NB4 (cell line): ENCODE measurements at places on chromosomes 16 and 17.

DNA sequence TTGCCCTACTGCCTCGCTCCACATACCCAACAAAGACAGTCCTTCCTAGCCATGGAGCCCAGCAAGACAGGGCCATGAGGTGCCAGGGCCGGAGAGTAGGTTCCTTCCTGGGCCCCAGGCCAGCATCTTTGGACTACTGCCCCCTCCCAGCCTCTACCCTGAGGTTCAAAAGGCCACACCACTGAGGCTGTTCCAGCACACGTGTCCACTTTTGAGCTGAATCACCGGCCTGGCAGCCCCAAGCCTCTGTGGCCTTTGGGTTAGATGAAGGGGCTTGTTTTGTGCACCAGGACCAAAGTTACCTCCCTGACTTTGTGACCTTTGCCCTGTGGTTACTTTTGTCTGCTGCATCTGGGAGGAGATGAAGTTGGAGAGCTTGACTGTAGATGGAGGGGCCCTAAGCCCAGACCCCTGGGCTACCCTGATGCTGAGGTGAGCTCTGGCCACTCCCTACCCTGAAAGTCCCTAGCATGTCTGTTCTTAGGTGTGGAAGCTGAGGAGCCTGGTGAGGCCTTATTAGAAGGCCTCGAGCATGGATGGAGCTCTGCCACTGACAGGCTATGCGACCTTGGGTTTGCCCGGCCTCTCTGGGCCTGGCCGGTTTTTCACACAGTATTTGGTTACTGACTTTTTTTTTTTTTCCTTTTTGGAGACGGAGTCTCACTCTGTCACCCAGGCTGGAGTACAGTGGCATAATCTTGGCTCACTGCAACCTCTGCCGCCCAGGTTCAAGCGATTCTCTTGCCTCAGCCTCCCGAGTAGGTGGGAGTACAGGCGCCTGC is 12.0 kb downstream of the SEZ6 start:
- DNase-seq: no peak

DNA sequence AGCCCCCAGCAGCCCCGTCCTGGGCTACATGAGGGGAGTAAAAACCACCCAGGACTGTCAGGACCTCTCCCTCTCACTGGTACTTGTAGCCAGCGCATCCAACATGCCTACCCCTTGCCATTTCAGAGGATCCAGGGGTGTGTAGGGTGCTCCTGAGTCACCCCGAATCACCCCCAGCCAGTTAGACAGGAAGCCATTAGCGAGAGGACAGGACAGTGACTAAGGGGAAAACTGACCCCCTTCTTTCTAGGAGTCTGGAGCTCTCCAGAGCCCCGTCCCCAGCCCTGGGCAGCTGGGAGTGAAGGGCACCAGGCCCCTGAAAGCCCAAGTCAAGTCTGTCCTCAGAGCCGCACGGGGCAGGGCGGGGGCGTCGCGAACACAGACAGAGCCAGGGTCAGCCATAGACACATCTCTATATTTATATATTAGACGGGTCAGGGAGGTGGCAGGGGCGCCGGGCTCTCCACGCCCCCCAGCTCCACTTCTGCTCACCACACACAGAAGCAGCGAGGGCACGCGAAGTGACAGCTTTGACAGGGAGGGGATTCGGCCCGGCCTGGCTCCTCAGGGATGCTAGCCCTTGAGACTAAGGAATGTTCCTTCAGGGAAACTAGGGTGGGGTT is 485 bp upstream of the GDPD3 start:
- DNase-seq: no peak

DNA sequence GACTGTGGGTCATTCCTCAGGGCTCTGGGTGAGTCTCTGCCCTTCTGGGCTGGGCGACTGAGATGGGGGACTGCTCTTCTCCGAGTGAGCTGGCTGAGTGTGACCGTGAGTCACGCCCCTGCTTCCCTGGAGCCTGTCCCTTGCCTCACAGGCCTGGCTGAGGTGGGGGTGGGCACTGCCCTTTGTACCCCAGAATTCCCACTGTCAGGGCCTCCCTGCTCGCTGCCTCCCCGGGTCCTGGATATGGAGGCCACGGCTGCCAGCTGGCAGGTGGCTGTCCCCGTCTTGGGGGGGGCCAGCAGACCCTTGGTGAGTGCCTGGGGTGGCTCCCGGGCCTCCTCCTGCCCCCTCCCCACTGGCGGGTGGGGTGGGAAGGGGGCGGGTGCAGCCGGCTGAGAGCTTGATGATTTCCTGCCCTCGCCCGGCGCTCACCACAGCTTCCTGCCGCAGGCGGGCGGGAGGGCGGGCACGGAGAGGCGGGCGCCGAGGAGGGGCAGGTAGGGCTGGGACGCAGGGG is at the start of gene LAT:
TSS of gene LAT (plus strand) at position 434 of the 517 bp plus-strand sequence. CDS start 366 bp downstream, outside the sequence.
- peak; percentile 90 for DNase-seq

DNA sequence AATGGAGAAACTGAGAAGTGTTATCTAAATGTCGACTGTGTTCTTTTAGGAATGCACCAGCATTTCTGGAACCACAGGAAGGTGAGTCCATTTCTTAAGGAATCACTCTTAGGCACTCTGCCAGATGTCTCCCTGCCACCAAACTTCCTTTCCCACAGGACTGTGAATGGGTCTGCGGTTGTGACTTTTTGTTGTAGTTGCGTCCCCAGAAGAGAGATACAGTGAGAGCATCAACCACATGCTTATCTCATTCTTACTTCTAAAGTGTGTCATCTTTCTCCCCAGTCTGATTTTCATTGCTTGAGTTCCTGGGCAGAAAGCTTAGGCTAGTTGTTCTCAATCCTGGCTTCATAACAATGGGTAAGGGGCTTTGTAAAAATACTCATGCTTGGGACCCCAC is 13.4 kb downstream of the ITPRIPL2 start:
- no peak for DNase-seq

DNA sequence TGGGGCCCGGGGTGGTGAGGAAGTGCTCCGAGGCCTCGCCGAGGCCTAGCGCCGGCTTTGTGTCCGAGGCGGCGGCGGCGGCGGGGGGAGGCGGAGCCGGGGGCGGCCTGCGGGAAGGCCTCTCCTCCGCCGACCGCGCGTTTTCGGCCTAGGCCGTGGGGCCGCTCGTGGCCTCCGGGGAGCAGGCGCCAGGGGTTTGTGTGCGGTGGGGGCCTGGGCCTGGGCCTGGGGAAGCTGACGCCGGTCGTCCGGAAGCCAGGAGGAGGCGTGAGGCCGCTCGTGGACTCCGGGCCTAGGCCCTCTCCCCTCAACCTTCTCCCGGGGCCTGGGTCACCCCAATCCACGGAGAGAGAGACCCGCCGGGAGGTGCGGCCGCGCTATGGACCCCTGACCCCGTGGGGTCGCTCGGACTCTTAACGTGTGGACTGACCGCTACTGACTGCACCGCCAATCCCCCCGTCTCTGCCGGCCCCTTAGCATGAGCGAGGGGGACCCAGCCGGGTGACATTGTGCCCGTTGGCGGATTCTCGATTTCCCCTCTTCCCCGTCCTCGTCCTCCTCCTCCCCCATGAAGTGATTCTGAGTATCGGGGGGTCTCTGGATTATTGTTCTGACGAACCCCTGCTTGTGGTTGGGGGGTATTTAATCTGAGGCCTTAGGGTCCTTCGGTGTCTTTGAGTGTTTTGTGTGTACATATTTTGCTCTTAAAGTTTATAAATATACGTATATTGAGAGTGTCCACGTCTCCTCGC is 660 bp downstream of the RBBP6 start:
- no peak for DNase-seq

DNA sequence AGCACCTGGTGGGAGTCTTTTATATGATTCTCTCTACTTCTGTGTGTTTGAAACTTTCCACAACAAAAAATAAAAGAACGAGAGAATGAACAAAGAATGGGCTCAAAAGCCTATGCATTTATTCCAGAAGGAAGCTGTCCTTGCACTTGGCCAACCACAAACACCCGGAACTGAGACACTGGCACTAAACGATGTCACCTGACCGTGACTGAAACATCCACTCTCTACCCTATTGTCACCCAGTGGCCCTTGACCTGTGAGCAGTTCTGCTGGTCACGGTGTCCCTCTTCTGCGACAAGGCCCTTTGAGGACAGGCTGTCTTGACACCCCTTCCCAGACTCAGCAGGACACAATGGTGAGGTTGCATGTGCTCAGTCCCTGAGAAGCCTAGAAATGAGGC is 56.6 kb downstream of the TEKT5 start:
- no peak for DNase-seq

DNA sequence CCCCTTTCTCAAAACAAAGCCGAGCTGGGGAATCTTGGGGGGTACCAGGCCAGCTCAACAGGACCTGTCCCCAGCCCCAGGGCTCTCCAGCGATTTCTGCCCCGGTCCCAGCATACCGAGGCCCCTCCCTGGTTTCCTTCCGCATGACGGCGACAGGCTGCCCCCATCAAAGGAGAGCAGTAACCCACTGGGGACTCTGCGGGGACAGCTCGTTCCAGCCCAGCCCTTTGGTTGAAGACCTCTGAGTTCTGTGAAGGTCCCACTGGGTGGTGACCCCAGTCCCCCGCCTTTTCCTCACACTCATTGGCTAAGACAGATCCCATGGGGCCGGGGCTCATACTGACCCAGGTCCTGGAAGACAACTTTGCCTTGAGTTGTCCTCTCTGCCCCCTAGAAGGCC is 4.1 kb downstream of the SMTNL2 start:
- DNase-seq: no peak

- no peak for DNase-seq
Measured at GRCh38 chr17:19345067-19345460, 17.5 kb downstream of the B9D1 start.

DNA sequence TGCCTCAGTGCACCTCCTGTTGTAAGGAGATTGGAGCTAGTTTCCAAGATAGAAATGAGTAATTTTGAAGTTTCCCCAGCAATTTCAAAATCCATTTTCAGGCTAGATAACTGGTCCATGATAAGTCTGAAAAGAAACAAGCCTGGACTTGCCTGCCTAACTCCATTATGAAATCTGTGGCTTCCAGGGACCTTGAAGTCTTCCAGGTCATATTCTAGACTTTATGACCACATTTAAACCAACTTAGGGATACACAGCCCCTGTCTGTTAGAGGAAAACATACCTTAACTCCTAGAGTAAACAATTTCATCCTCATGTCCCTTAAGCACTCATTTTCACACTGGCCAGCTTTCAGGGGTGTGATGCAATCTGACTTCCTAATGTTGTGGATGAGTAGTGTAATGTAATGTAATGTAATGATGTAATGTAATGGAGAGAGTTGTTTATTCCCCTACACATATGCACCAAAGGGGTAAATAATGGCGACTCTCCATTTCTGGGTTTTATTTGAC is 96.7 kb upstream of the FAM20A start:
- DNase-seq: peak; percentile 24

DNA sequence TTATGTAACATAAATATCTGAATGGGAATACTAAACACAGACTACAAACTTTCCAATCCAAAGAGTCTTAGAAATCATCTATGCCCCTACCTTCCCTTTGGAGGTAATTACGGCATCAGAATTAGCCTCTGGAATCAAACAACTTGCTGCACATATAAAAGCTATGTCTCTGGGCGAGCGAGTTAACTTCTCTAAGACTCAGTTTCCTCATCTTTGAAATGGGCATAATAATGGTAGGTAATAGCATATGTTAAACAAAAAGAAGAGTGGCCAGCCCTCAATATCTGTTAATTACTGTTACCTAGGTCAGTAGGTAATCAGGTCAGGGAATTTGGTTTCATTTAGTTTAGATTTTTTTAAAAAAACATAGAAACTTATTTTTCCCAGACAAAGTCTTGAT is 153.5 kb downstream of the TOX3 start:
- DNase-seq: no peak
